Adrenal gland (tissue), 19 donors: ENCODE measurements at places on chromosomes 11 and 22. TPM values are rescaled to one million over a fixed set of nuclear protein-coding genes. Genes with fewer than 3 reads are reported as not detected.

The EHF gene
- total RNA-seq, result 0.88 TPM

The SPA17 gene
- 7.5 TPM for total RNA-seq

The SCUBE2 gene
- total RNA-seq, result 47.6 TPM

The DDIAS gene
- total RNA-seq, result 0.65 TPM

The WNT11 gene
- 23.2 TPM for total RNA-seq

The OR51B5 gene
- total RNA-seq, result not detected

The KMT5B gene
- total RNA-seq, result 34.2 TPM

The OR2D2 gene
- 0.28 TPM for total RNA-seq

The PLAAT5 gene
- total RNA-seq, result 7.9 TPM

The INS gene
- not detected for total RNA-seq

The IL17REL gene
- total RNA-seq, result not detected

The OLFML1 gene
- total RNA-seq, result 6.8 TPM

The TRIM49 gene
- not detected for total RNA-seq
